ENCODE measurements at places on chromosomes 7 and 10.

- DNase-seq: no peak
These were observed 131.1 kb upstream of the MGMT start for GRCh38 chr10:129335942-129336341.

- DNase-seq: no peak
These were observed 54.6 kb upstream of the ABCB4 start for GRCh38 chr7:87530126-87530525.

- DNase-seq: no peak
These were observed 24.9 kb upstream of the UTF1 start for GRCh38 chr10:133205146-133205545.

- DNase-seq: peak; percentile 9
These were observed 76.0 kb upstream of the CTTNBP2 start for GRCh38 chr7:117949232-117949631.

GRCh38 chr10:16521311-16522016, at the start of gene C1QL3:
Gene C1QL3, minus strand, starts transcription at chr10:16521879. Its CDS starts 814 bp downstream, at chr10:16521065.
- DNase-seq: no peak

GRCh38 chr7:116955801-116956476, 2.6 kb downstream of the ST7 start:
- no peak for DNase-seq

GRCh38 chr7:100160067-100160466, 1.5 kb upstream of the TRAPPC14 start:
- no peak for DNase-seq

All from RWPE1 (cell line).